Progenitor cell of endocrine pancreas (in vitro differentiated cells): ENCODE measurements at places on chromosomes 16 and 17.

DNA sequence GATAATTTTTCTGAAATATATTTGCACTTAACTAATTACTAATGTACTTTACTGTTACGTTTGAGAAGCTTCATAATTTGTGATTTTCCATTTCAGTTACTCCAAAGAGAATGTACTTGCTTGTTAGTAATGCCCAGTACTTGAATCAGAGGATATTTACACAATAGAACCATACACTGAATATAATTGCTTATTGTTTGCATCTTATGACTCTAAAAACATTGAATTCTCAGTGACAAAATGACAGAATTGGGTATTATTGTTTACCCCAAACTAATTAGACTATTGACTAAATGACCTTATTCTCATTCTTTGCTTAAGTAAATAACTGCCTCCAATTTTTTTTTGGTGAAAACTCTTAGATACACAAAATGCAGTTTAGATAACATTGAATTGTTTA is 8.9 kb downstream of the CCP110 start:
- DNase-seq: no peak

DNA sequence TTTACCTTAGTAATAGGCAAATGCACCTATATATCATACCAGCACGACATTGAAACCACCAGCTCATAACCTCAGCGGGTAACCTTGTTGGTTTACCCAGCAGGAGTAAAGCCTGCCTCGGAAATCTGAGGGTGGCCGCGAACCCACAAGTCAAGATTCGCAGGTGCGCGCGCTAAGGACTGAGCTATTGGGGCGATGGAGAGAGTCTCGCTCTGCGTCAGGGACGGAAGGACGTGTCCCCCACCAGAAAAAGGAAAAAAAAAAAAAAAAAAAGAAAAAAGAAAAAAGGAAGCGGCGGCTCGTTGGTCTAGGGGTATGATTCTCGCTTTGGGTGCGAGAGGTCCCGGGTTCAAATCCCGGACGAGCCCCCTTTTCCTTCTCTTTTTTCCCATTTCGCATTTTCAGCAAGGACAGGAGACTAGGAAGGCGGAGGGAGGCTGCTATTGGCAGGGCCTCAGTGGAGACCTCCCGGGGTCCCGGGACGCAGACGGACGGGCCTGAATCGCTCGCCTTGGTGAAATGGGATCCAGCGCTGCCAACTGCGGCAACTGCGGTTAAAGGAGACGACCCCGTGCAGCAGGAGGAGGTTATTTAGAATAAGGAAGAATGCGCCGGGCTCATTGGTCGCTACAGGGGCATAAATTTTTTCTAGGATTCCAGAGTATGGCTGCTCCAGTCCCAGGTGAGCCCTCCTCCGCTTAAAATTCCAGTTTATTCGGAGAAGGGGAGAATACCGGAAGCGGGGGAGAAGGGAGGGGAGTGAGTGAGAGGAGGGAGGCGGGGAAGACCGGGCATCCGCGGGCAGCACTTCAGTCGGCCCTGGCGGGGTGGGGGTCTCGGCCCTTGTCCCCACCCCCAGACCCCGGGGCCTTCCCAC is at the start of gene OR1F1:
TSS of gene OR1F1 (plus strand) at position 407 of the 877 bp plus-strand sequence.
- DNase-seq: no peak

DNA sequence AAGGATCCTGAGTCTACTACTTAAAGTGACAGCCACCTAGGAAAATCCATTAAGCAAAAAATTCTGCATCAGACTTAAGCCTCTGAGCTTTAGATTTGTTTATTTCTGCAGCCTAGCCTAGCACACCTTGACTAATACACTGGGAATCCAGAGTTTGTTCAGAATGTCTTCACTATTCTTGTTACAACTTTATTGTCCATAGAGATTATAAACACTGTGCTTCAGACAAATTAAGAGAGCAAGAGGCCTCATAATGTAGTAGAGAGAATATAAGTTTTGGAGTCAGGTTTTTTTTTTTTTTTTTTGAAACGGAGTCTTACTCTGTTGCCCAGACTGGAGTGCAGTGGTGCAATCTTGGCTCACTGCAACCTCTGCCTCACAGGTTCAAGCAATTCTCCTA is 8.9 kb upstream of the THUMPD1 start:
- DNase-seq: no peak

GRCh38 chr16:4038448-4038847 is 77.8 kb downstream of the ADCY9 start:
- DNase-seq: no peak

GRCh38 chr16:86814256-86814655 is 235.9 kb downstream of the FOXL1 start:
- no peak for DNase-seq

DNA sequence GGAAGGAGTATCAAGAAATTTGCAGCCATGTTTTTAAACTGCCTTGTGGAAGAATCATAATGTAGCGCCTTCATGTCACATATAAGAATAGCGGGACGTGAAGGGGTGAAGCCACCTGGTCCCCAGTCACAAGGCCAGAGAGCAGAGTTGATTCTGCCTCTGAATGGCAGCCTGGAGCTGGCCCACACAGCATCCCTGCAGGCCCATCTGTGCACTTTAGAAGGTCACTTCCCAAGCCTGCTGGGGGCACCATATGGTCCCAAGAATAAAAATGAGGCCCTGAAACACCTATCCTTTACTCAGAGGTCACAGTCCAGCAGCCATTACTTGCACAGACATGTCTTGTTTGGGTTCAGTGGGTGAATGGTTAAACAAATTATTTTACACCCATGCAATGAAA is 15.0 kb downstream of the CD300E start:
- DNase-seq: no peak

GRCh38 chr17:48052956-48053757 is 5.0 kb downstream of the NFE2L1 start:
- DNase-seq: no peak

DNA sequence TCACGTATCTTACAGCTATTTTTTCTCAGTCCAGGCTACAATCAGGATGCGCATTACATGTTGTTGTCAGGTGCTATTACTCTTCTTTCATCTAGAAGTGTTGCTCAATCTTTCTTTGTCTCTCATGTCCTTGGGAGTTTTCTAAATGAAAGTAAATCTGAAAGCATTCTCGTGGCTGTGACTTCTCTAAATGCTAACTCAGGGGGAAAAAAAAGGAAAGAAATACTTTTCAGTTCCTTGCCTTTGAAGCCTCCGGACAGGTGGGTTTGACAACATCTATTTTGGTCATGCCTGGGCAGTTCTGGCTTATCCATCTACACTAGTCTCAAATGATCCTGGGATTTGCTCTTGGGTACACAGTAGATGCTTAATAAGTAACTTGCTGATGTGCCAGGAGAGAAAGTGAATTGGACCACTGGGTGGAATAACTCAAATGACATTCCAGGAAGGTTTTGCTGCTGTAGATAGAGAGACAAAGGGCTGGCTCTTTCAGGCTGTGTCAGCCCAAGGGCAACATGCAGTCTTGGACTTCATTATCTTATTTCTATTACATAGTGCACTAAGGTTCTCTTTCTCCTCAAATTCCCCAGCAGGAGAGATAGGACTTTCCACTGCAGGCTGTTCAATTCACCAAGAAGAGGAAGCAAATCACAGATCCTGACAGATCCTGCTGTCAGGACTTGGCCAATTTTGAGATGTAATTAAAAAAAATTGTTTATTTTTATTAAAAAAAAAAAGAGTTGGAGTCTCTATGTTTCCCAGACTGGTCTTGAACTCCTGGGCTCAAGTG is 63.6 kb upstream of the NFAT5 start:
- DNase-seq: no peak

DNA sequence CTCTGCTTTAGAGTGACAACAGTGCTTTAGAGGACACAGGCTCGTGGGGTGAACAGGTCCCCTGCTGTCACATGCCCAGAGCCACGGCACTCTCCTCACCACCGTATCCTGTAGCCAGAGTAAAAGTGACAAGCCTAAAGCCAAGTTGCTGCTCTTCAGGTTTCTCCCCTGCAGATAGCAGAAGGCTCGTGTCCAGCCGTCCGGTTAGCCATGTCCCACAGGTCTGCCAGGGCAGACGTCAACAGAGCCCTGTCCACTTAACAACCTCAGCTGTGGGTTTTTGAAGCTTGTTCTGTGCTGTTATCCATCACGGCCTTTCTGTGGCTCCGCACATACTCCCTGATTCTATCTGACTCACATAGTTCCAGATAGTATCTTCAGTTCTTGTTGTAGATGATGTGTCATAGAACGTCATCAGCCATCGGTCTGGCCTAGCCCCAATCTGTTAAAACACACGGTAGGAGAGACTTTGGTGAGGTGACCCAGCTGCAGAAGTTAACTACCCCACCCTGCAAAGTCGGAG is 100.7 kb downstream of the SOCS1 start:
- DNase-seq: no peak
